Inflammatory macrophage treated with lipopolysaccharide for 4 hours (primary cell): ENCODE measurements at places on chromosomes 11 and 22.

DNA sequence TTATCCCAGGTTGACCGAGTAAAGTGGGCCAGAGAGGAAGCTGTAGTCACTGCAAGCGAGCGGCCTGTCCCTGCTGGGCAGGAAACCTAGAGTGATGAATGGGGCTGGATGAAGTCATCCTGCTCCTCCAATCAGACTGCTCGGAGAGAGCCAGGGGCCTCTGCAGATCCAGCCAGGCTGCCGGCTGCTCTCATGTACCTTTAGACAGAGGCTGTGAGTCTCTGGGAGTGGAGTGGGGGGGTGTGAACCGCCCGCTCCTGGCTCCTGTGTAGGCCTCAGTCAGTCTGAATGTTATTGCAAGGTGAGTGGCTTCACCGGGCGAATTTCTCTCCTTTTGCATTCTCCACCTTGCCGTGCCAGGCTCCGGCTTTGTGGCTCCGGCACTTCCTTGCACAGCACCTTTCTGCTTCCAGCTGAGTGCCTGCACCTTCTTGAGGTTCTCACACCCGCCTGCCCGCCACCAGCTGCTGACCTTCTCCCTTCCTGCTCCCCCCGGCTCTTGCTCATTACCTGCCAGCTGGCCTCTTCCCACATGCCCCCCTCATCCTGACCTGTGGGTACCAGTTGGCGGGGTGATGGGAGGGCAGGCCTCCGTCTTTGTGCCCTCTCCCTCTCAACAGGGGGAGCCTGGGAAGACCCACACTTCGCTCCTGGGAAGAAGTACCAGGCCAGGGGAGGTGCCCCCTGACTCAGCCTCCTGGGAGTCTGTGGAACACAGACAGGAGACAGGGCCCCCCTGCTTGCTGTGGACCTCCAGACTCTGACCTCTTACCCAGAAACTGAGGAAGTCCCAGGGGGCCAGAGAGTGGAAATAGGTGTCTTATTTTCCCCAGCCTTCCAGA lies 79.9 kb downstream of the GRAMD1B start:
- no peak for DNase-seq

- no peak for DNase-seq
Measured at GRCh38 chr11:74276581-74276980, 34.9 kb downstream of the P4HA3 start.

GRCh38 chr22:26436903-26437515 lies 7.9 kb downstream of the ASPHD2 start:
- DNase-seq, result no peak

DNA sequence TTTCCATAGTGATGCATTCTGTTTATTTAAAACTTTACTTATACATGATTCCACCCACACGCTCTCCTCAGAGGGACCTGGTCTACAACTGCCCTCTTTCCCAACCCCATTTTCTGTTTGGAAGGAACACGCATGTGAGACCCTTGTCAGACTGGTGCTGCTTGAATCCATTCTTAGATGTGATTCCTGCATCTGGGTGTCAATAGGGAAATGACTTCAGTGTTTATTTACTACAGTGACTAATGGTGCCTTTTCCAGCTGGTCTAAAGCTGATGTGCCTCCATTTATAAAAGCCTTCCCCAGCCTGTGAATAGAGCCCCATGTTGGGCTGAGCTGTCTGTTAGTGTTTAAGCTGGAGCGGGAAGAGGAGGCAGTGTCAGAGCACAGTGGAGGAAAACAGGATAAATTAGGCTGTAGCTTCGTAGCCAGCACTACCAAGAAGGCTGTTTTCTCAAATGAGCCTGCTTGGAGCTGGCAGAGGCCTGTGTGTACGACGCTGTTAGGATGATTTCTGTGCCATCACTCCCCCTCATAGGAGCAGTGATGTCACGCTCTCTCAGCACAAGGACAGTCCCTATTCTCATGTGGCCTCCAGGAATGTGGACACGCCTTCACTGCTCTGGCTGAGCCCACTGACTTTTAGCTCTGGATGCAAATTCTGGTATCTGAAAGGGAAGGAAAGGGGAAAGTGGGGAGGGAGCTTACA lies 18.9 kb upstream of the C11orf96 start:
- DNase-seq, result no peak

DNA sequence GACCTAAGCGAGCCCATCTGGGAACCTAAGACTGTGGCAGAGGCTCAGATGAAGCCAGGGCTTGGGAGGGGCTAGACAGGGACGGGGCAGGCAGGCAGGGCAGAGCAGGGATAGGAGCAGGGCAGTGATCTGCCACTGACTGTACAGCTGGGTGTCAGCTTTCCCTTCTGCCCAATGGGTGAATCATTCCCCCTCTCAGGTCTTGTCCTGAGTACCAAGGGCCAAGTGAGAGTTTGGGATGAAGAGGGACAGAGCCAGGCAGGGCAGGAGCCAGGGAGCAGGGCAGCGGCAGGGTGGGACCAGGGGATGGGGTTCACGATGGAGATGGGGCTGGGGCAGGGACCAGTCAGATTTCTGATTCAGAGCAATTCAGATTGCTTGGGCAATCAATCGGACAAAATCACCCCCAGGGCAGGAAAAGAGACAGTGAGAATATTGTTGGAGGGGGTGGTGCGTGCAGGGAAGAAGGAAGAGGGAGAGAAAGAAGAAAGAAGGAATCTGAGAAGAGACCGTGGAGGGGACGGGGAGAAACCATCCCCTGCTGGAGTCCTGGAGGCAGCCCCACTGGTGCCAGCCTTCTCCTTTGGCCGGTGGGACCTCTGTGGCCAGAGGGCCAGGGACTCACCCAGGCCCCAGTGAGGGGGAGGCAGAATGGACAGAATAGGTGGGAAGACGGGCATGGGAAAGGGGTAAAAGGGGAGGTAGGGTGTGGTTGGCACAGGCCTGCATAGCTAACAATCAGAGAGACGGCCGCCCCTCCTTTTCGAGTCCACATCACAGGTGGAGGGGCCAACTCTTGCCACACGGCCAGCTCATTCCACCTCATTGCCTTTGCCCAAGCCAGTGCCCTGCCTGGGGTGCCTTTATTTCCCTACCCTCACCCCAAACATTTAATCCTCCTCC lies 47.2 kb downstream of the CYTH4 start:
- DNase-seq, result no peak

- DNase-seq, result no peak
Measured at GRCh38 chr22:50728523-50728931, 9.5 kb upstream of the ACR start.

DNA sequence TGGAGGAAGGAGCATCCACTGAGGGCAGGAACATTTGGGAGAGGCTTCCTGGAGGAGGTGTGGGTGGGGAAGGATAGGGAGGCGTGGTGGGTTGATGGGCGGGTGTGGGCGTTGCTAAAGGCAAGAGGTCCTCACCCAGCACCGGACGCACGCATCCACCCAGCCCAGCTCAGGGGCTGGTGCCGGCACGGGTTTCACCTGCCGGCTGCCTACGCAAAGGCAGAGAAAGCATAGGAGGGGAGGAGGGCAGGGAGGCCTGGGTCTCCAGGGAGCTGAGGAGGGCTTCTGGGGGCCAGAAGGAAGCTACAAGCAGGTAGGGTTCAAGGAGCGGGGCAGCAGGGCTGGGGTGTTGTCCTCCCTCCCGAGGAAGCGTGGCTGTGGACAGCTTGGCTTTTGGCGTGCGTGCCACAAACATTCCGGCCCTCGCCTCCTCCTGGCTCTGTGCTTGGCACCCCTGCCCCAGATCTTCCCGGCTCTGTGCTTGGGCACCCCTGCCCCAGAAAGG lies 7.8 kb downstream of the SSH3 start:
- no peak for DNase-seq

DNA sequence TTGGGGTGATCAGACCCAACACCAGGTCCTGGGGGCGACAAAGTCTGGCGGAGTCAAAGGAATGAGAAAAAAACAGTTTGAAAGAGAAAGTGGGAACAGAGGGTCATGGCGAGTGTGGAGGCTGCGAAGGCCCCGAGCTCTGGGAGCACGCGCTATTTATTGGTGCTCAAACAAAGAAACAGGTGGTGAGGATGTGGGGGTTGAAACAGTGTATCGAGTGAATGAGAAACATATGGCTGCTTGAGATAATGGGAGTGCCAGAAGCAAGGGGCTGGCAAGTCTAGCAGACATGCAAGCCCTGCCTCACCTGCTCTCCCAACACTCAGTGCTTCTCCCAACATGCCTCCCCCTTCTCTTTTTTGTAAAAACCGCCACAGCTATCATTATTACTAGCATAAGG lies 7.8 kb upstream of the DUSP18 start:
- no peak for DNase-seq

- no peak for DNase-seq
Measured at GRCh38 chr11:61769169-61769920, 16.9 kb downstream of the MYRF start.

DNA sequence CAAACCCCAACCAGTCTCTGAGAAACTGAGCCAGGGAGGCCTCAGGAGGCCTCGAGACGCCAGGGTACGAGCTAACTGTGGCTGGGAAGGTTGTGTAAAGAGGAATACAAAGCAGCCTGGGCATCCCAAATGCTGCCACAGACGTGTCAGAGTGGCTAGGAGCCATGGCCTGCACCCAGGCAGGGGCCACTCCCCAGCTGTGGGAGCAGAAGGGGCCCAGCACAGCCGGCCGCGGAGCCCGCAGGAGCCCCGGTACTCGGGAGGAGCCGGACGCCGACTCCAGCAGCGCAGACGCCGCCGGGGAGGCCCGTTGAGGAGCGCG lies 349.8 kb upstream of the B3GAT1 start:
- DNase-seq, result no peak

DNA sequence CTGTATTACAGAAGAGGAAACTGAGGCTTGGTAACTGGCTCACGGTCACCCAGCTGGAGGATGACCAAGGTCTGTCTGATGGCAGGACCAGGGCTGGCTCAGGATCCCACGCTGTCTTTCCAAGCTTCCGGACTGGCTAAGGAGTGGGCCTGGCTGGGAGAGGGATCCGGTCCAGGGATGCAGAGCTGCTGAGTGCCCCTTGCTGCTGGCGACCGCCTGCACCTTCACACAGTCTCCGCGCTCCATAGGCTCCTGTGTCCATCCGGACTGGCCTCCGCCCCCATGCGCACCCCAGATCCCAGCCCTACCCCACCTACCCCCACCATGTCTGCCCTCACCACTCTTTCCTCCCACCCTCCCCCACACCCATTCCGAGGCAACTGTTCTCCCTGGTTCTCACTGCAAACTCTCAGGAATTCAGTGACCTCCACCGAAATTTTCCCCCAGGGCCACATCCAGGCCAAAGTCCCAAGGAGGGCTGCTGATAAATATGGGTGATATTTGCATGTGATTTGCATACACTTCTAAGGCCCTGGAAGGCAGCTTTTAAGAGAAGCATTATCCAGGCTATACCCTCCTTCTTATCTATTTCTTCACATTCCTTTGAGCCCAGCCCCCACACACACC lies 48.5 kb upstream of the SLC35C1 start:
- no peak for DNase-seq

DNA sequence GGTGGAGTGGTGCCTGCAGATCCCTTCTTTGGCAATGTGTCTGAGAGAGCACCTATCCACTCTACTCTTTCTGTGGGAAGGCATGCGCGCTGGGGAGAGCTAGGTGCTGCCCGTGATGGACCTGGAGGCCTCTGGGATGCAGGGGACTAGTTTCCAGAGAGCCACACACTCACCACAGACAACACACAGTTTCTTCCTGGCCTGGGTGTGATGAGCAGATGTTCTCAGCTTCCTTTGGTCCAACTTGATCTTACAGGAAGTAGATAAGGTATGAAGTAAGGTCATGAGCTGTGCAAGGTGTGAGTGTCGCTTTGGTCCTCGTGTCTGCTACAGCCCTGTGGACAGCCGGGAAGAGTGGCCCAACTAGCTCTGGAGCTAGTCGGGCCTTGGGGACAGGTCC lies 27.3 kb upstream of the SUSD2 start:
- no peak for DNase-seq

- DNase-seq, result no peak
Measured at GRCh38 chr22:42450862-42451261, 18.7 kb upstream of the NFAM1 start.

DNA sequence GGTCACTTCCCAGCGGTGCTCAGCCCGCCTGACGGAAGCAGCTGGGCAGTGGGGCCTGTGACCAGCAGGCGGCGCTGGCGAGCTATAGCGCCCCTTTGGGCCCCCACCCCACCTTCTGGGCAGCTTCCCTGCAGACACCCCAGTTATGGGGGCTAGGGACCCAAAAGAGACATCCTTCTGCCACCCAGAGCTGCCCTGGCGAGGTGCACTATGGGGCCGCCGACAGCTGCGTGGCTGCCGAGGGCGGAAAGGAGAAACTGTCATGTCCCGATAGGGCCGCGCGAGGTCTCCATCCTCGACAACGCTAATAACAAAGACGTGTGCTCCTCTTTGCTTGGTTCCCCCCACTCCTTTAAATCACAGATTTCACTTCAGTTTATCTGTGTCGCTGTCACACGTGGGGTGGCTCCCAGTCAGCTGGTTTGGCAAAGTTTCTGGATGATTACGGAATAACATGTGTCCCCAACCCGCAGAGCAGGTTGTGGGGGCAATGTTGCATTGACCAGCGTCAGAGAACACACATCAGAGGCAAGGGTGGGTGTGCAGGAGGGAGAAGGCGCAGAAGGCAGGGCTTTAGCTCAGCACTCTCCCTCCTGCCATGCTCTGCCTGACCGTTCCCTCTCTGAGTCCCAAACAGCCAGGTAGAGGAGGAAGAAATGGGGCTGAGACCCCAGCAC lies 673 bp upstream of the MYO7A start:
- peak; percentile 23 for DNase-seq

DNA sequence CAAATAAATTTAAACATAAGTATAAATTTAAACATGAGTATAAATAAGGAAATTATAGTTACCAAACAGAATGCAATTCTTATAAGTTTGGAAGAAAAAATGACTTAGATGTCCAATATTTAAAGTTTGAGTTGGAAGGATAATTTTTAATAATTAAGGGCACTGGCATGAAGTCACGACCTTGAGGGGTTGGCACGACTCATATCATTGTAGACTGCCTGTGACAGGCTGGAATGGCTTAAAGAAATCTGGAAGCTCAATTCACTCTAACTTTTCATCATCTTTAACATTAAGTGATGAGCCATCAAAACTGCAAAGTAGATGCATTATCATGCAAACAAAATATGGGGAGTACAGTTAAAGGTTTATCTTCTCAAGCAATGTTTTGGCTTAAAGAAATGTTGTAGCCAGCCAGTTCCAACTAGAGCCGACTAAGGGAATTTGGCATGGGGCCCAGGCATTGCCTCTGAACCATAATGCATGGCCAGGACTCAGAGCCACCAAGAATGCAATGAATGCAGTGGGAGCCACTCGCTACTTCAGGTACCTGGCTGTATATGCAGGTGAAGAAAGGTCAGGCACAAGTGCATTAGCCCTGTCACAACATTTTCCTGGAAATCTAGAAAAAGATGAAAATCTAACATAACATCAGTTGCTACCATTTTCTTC lies 33.4 kb downstream of the PGR start:
- DNase-seq, result no peak

DNA sequence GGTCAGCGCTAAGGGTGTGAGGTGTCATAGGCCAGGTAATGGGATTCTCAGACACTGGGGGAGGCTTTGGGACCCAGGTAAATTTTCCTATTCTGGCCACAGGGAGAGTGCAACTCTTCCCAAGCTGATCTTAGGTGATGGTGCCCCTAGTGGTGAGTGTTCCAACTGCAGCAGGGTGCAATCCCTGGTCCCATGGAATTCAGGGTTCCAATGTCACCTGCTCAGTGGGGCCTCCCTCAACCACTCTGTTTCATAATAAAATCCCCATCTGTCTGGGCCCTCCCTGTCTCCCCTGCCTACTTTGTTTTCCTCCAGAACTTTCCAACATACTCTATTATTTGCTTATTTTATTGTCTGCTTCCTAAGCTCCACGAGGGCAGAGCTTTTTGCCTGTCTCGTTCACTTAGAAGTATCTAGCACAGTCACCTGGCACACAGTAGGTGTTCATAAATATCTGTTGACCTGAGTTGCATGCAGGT lies 2.9 kb upstream of the SGSM1 start:
- DNase-seq, result peak; percentile 46

GRCh38 chr11:12865863-12866595 lies 143.1 kb upstream of the RASSF10 start:
- DNase-seq, result no peak
